ENCODE measurements at places on chromosomes 2 and 18.

GRCh38 chr2:218012284-218012683, 9.5 kb upstream of the TNS1 start:
- no peak for DNase-seq

DNA sequence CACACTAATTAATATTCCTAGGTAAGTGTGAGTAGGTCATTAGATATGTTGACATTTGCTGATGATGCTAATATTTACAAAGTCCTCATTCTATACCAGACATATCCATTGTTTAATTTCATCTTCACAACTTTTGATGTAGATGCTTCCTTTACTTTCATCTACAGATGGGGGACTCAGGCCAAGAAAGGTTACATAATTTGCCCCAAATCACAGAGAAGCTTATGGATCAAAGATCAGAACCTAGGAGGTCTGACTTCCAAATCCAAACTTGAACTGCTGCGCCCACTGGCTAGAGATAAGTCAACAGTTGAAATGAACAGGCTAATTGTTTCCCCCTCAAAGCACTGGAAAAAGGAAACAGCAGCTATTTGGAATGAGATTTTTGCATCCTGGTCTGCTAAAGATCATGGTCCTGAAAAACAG, 95.6 kb upstream of the TMEM178A start:
- DNase-seq, result no peak

GRCh38 chr2:69089266-69089665, 76.3 kb downstream of the ANTXR1 start:
- no peak for DNase-seq

- no peak for DNase-seq
Measured at GRCh38 chr2:54099829-54100585, 15.4 kb upstream of the ACYP2 start.

GRCh38 chr18:65968239-65969004, 217.6 kb downstream of the CDH7 start:
- DNase-seq, result no peak

- DNase-seq, result no peak
Measured at GRCh38 chr2:84858937-84859336, 21.9 kb downstream of the TRABD2A start.

DNA sequence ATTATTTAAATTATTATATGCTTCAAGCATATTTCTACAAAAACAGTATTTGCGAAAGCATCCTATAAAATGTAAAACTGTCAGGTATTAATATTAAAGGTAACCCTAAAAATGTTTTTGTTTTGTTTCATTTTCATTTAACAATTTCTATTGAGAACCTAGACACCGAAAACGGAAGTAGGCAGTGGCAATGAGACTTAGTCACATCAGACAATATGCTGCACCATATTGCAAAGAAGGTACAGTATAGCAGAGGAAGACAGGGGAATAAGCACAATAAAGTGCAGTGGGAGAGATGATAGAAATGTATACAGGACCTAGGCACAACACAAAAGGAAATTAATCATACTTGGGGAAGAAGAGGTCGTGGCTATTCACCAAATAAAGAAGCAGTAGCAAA, 12.2 kb downstream of the SCN1A start:
- DNase-seq, result no peak

Data from stimulated activated CD4-positive, alpha-beta T cell treated with anti-CD3 and anti-CD28 coated beads, Interleukin-4, amount 100 ng/mL, for 24 hours (primary cell).